ENCODE measurements at places on chromosomes 6 and 20.
A peak's percentile ranks its signal among the peaks of the same experiment; 100 is the strongest.

DNA sequence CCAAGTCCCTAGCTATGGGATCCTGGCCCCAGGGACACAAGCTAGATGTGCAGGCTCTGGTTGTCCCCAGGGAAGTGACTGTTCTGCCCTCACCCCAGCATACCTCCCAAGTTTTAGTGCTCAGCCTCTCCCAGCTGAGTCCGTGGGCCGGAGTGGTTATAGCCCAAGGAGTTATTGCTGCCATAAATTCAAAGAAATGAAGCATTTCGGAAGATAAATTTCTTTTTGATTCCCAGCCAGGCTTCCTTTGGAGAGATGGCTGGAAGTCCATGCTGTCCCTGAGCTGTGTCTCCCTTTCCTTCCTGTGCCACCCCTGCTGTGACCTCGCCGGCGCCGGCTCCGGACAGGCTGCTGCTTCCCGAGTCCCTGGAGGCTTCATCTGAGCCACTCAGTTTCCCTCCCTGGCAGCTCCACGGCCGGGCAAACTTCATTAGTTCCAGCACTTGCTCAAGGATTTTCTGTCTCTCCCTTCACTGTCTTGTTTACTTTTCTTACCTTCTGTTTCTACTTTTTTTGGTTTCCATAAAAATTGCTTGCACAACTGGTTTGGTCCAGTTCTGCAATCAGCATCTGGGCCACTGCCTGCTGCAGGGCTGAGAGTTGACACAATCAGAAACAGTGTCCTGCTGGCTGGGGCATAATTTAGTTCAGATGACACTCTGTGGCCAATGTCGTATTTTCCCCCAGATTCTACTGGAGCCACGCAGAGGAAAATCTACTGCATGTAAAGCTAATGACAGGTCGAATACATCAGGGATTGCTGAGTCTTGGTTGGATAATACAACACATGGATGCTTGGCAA is 225.5 kb downstream of the SYNDIG1 start:
- DNase-seq: no peak

- no peak for DNase-seq
These were observed 626.1 kb downstream of the DHX35 start for GRCh38 chr20:39588148-39588757.

GRCh38 chr6:2101213-2101612 is 144.2 kb downstream of the GMDS start:
- DNase-seq: peak; percentile 24

GRCh38 chr6:2259002-2259494 is 13.6 kb upstream of the GMDS start:
- no peak for DNase-seq

DNA sequence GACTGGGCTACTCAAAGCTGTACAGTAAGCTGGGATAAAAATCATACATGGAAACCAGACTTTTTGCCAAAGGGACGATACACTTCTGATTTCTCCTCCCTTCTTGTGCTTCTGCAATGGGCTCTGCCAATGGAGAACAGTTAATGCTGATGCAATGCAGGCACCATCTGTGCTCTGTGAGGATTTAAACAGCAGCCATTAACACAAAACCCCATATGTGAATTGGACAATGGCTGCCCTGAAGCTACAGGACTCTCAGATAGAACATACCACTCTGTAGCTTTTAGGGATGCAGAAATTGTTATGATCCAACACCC is 71.9 kb downstream of the GJA10 start:
- no peak for DNase-seq

- DNase-seq: peak; percentile 47
These were observed 13.3 kb upstream of the SLC2A12 start for GRCh38 chr6:134065706-134066105.

- DNase-seq: no peak
These were observed 35.5 kb downstream of the SNX5 start for GRCh38 chr20:17933121-17933520.

- DNase-seq: peak; percentile 27
These were observed 118.8 kb downstream of the COL19A1 start for GRCh38 chr6:69985180-69985579.

All from choroid plexus epithelial cell (primary cell).